ENCODE measurements at places on chromosomes 6 and 20.

GRCh38 chr20:22808628-22809027, 224.3 kb upstream of the FOXA2 start:
- no peaks in the 10 kb centered on the region for H3K36me3 ChIP-seq
- H3K4me1 ChIP-seq = no peaks in the 10 kb centered on the region
- no peak overlapping the region for H3K27ac ChIP-seq
- no peak for DNase-seq
- H3K27me3 ChIP-seq = no peaks in the 10 kb centered on the region

- no peak overlapping the region for H3K27ac ChIP-seq
- H3K4me3 ChIP-seq = no peak overlapping the region
- H3K4me1 ChIP-seq = no peaks in the 10 kb centered on the region
- DNase-seq = no peak
- H3K36me3 ChIP-seq = no peaks in the 10 kb centered on the region
- H3K27me3 ChIP-seq = no peaks in the 10 kb centered on the region
Observed at GRCh38 chr6:134015719-134016557, 36.5 kb downstream of the SLC2A12 start.

GRCh38 chr6:79841577-79842375, 105.6 kb downstream of the ELOVL4 start:
- H3K4me3 ChIP-seq = no peak overlapping the region
- DNase-seq = no peak
- no peaks in the 10 kb centered on the region for H3K27me3 ChIP-seq
- no peaks in the 10 kb centered on the region for H3K36me3 ChIP-seq
- no peak overlapping the region for H3K27ac ChIP-seq

GRCh38 chr6:100461917-100462705, 2.6 kb downstream of the SIM1 start:
- H3K36me3 ChIP-seq = no peaks in the 10 kb centered on the region
- peaks cover 25% of the 10 kb centered on the region for H3K4me1 ChIP-seq
- no peak for DNase-seq

DNA sequence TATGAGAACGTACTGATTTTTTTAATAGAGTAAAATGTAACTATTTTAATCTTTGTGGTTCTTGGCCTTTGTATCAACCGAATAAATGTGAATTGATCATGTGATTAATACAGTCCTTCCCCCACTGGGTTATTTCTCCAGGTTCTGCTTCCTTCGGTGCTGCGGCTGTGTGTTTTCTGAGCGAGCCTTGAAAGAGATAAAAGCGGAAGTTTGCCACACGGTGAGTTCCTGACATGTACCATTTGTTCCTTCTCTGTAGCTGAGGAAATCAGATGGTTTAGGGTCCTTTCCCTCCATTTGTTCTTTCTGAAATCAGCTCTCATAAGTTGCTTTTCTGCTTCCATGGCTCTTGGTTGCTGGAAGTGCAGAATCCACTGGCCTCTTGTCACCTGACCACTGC, 15.5 kb downstream of the RTF2 start:
- DNase-seq = no peak
- no peak overlapping the region for H3K4me3 ChIP-seq
- no peaks in the 10 kb centered on the region for H3K27me3 ChIP-seq
- H3K4me1 ChIP-seq = no peaks in the 10 kb centered on the region
- H3K27ac ChIP-seq = no peak overlapping the region
- peaks cover 92% of the 10 kb centered on the region for H3K36me3 ChIP-seq
